Esophagus (tissue), 2 donors: ENCODE measurements at places on chromosomes 6 and 20. TPM values are rescaled to one million over a fixed set of nuclear protein-coding genes. Genes with fewer than 3 reads are reported as not detected.

Gene CNBD2
- polyA plus RNA-seq = 13.5 TPM

Gene PHACTR1
- 0.41 TPM for polyA plus RNA-seq

Gene KIF16B
- 7.3 TPM for polyA plus RNA-seq

Gene GPR6
- not detected for polyA plus RNA-seq

Gene RXRB
- 30.0 TPM for polyA plus RNA-seq

Gene HINT3
- polyA plus RNA-seq = 2.8 TPM

Gene SLC13A3
- 0.22 TPM for polyA plus RNA-seq

Gene ZFAND3
- 21.9 TPM for polyA plus RNA-seq

Gene AIF1
- 8.0 TPM for polyA plus RNA-seq

Gene MAPK13
- 53.3 TPM for polyA plus RNA-seq

Gene C6orf15
- 0.08 TPM for polyA plus RNA-seq

Gene OR2H1
- not detected for polyA plus RNA-seq

Gene RAMACL
- polyA plus RNA-seq = 0.16 TPM

Gene HLA-DRB1
- 40.3 TPM for polyA plus RNA-seq

Gene TSPYL1
- polyA plus RNA-seq = 24.3 TPM

Gene UST
- 2.4 TPM for polyA plus RNA-seq

Gene ENPP1
- polyA plus RNA-seq = 2.8 TPM

Gene BEND3
- 0.82 TPM for polyA plus RNA-seq

Gene MUC21
- 1,484 TPM for polyA plus RNA-seq

Gene PNLDC1
- 0.02 TPM for polyA plus RNA-seq
